Activated CD8-positive, alpha-beta memory T cell treated with anti-CD3 and anti-CD28 coated beads, Interleukin-2, amount 50 U/mL, for 4 hours (primary cell): ENCODE measurements at places on chromosomes 5 and 9.

- DNase-seq, result no peak
Observed at GRCh38 chr5:143946837-143947236, 134.9 kb downstream of the HMHB1 start.

DNA sequence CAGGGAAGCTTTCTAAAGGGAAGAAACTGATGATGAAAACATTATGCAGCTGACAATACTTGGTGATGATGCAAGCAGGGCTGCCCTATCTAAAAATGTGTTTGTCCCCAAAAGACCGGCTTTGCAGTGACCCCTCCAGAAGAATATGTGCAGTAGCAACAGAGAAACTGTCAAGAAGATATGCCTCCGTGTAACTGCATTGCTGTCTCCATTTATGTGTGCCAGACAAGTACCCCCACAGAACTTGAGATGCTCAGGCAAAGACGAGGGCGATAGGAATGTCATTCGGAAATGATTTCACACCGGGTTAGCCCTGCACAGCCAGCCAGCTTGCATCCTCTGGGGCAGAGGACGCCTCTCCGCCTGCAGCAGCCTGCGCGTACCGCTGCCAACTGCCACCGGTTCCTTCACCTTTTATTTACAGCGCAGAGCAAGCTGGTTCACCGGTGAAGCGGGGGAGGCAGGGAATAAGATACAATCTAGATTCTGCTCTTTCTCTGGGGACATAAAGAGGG lies 2.0 kb downstream of the GABBR2 start:
- no peak for DNase-seq

- DNase-seq, result no peak
Observed at GRCh38 chr9:133825555-133826218, 87.5 kb upstream of the SARDH start.

DNA sequence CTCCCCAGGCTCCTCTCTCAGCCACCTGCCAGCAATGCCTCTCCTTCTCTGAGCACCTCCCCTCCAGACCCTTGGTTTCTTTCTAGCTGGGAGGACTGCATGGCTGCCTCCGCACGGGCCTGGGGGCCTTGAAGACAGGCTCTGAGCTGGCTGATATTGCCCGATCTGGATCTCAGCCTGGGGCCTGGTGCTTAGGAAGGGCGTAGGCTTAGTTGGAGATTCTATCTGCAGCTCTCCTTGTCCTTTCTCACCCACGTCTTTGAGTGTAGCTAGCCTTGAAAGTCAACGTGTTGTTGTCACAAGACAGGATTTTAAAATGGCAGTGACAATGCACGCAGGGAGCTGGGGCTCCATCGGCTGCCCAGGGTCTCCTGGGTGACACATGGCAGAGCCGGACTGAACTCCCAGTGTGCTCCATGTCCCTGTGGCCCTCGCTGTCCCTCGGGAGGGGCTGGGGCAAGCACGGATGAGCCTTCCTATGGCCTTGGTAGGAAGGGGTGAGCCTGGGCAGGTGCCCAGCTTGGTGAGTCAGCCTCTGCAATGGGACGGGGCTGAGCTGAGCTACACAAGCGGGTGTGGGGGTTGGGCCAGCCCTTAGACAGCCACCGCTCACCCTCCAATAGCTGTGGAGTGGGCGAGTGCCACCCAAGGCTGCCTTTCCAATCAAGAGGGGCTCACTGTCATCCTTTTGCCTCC lies 9.4 kb downstream of the ADAMTSL2 start:
- DNase-seq, result no peak

DNA sequence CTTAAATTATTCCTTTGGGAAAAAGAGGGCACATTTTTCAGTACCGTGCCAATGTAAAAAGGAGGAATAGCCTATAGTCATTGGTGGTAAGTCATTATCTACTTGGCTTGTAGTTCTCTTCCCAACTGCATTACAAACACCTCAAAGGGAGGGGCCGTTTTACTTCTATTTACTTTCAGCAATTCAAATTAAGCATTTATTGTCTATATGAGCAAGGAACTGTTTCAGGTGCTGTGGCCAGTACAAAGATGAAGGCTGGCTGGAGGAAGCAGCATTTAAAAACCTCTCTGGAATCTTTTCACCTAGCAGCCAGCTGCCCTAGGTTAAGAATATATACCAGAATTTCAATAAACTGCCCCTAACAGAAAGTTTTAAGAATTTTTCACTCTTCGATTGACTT lies 48.9 kb downstream of the SEMA6A start:
- no peak for DNase-seq

DNA sequence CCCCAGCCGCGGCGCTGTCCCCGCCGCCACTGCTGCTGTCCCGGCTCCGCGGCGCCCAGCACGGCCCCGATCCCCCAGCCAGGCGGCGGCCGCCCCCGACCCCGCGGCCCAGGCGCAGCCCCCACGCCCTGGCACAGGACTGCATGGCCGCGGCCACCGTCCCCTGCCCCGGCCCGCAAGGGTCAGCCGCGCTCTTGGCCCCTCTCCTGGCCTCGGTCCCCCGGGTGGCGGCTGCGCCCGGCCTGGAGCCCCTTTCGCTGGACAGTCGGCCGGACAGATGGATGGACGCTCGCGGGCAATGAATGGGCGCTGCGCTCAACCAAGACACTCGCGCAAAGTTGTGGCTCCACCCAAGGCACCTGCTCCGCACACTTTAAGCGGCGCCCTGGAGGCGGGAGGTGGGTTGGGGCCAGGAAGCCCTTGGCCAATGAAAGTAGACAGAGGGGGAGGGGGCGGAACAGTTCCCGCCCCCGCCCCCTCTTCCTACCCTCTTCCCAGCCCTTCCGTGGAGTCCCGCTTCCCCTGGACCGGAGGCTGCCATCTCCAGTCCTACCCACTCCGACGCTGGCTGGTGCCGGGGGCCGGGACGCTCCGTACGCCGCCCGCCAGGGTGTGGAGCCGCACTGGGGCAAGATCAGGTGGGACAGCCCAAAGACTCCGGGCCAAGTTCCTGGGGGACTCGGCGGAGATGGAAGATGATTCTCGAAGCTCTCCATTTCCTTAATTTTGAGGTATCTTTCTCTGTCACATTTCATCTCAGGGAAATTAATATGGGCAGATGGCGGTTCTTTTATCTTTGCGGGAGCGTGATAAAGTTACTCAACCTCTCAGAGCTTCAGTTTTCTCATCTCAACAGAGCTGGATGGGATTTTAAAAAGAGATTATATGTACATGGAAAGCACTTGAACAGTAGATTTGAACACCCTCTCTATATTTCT lies at the start of gene GLDC:
Gene GLDC (minus strand): TSS at position 375 of the 938 bp plus-strand sequence. CDS start 230 bp downstream, at position 145.
- DNase-seq, result peak; percentile 47

- no peak for DNase-seq
Observed at GRCh38 chr5:31502506-31502905, 29.4 kb downstream of the DROSHA start.

- DNase-seq, result no peak
Observed at GRCh38 chr5:178284093-178284675, 51.6 kb upstream of the PHYKPL start.

DNA sequence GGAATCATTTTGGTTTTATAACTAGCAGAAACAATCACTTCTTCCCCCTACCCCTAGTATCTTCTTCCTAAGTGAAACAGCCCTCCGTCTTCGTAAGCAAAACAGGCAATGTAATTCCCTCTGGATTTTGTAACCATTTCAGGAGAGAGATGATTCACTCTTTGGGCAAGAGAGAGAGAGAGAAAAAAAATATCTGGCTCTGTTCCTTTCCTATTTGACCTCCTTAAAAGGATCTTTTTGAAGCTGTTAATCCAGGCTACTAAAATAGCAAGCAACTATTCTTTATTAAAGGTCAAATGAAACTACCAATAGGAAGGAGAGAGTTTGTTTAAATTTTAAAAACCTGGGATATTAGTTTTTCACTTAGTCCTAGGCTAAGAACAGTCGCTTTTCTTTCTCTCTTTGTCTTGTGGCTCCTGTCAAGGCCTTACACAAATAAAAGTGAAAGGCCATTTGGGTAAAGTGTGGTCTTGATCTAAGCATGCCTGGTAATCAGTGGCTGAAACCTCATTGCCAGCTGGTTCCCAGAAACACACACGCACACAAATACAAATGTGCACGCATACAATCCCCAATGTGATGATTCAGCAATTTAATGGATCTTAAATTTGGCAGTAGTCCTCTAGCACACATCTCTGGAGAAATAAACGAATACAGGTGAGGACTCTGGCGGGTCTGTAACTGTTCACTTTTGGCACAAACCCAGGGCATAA lies 70.2 kb downstream of the PRUNE2 start:
- DNase-seq, result no peak

- DNase-seq, result no peak
Observed at GRCh38 chr9:124599121-124599795, 92.1 kb upstream of the NR5A1 start.

GRCh38 chr5:169796731-169797130 lies 159.7 kb downstream of the DOCK2 start:
- DNase-seq, result no peak

DNA sequence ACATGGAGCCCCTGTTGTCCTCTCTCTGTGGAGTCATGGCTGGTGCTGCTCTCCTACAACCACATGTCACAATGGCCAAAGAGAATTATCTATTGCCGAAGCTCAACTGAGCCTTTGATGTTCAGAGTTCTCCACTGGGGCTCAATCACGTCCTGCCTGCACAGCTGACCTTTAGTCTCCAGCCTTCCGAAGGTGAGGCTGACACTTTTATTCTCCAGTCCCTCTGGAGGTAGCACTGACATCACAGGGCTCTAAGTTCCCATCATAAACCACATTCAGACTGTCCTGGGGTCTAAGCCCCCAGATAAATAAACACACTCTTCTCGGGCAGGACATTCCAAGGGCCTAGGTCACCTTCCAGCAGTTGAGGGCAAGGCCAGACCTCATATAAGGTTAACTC lies 23.4 kb downstream of the ADCY2 start:
- no peak for DNase-seq

DNA sequence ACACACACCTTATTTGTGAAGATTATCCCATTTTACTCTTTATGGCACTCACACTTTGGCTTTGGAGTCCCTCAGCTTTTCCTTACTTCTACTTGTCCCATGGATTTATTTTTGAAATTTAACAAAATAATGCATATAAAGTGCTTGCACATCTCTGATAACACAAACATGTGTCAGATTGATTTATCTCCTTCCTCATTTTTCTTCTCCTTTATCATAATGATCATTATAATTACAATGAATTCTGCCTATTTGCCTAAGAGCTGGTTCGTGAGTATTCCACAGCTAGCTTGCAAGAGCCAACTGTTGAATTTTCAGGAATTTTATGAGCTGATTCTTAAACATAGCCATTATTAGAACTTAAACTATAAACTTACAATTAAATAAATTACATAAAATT lies 347.7 kb downstream of the CHSY3 start:
- no peak for DNase-seq

GRCh38 chr5:40492056-40492455 lies 187.7 kb upstream of the PTGER4 start:
- no peak for DNase-seq

DNA sequence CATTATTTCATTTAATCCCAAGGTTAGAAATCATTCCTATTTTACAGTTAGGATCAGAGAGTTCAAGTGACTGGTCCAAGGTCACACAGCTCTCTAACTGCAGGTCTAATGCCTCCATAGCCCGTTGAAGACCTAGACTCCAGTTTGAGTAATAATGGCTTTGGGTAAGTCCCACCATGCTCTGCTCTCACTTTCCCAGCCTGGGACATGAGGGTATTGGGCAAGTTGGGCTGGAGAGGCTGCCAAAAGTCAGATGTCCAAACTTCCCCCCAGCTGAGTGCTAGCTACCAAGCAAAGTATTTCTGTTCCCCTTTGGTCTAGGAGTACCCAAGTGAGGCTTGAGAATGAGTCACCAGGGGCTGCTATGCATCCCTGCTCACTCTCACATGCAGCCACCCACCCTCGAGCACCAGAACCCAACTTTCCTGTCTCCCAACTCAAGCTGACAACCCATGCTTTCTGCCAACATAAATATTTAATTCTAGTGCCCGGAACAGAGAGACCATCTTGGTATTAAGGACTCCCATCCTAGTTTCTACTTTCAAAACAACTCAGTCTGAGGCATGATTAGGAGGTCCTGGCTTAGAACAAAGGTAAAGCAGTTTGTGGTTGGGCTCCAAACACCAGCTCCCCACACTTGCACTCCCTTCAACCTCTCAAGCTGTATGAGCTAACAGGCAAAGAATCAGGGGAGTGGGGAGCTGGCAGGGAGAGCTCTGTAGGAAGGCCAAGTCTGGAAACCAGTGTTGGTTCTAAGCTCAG lies 236.5 kb upstream of the TRIM32 start:
- no peak for DNase-seq

GRCh38 chr5:2724031-2724581 lies 27.4 kb downstream of the IRX2 start:
- no peak for DNase-seq

- DNase-seq, result no peak
Observed at GRCh38 chr9:91196103-91196950, 165.4 kb downstream of the AUH start.

GRCh38 chr5:125972706-125973105 lies 450.5 kb upstream of the GRAMD2B start:
- no peak for DNase-seq

GRCh38 chr5:153571162-153571561 lies 80.7 kb downstream of the GRIA1 start:
- no peak for DNase-seq

DNA sequence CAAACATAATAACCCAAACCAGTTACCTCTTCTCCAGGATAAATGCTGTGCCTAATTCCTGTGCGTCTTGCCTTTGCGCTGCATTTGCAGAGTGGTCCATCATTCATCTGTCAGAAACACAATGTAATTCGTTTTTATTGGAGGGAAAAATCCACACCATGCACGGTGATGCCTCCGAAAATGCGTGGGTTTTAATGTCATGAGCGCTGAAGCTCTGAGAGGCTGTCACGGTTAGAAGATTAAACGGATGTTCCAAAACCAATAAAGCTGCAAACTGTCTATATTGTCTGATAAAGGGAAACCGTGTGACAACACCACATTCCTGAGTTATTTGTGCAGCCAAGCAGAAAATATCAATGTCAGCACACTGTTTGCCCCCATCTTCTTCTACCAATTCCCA lies 27.4 kb downstream of the DROSHA start:
- DNase-seq, result no peak

GRCh38 chr9:123168586-123168985 lies 99.8 kb downstream of the STRBP start:
- DNase-seq, result no peak

DNA sequence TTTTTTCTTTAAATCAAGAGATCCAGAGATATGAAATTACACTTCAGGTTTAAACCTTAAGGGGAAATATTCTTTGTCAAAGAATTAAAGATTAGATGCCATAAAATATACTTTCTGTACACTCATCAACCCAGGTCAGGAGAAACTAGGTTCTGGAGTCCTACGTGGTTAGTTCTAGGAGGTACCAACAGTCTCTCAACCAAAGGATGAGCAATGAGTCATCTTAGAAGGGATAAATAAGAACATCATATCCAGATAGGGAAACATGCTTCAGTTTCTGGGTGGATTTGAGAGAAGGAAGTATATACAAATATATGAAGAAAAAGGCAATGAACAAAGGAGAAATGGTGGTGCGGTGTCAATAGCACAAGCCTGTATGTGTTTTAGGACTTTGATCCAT lies 98.2 kb downstream of the CSNK1G3 start:
- DNase-seq, result no peak

- no peak for DNase-seq
Observed at GRCh38 chr9:77707383-77708063, 59.4 kb upstream of the GNA14 start.
